ENCODE measurements at places on chromosomes 11 and 22.

- DNase-seq, result no peak
Measured at GRCh38 chr11:2813141-2813908, 72.2 kb downstream of the CDKN1C start.

DNA sequence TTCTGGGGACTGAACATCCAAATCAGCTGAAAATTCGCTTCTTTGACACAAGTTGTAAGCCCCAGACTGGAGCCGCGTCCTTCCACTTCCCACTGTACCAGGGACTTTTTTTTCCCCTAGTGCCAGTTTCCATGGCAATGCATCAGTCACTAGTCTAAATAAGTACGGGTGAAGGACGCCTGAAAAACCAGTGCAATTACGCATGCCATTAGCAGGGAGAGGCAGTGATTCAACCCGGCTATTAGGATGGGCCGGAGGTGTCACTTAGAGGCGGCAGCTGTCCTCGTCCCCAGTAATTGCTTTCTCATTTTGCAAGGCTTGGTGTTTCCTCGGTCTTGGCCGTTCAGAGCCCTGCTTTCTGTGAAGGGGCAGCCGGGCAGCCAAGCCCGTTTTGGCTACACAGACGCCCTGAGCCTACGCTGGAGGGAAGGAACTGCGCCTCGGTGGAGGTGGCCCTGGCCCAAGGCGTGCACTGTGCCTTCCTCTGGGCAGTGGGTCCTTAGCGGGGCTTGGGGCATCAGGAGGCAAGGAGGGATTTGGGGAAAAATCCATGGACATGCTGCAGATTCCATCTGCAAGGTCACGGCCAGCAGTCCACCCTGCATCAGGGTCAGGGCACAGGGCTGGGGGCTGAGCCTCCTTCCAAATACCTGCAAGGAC lies 319.7 kb downstream of the CTTN start:
- DNase-seq, result no peak

DNA sequence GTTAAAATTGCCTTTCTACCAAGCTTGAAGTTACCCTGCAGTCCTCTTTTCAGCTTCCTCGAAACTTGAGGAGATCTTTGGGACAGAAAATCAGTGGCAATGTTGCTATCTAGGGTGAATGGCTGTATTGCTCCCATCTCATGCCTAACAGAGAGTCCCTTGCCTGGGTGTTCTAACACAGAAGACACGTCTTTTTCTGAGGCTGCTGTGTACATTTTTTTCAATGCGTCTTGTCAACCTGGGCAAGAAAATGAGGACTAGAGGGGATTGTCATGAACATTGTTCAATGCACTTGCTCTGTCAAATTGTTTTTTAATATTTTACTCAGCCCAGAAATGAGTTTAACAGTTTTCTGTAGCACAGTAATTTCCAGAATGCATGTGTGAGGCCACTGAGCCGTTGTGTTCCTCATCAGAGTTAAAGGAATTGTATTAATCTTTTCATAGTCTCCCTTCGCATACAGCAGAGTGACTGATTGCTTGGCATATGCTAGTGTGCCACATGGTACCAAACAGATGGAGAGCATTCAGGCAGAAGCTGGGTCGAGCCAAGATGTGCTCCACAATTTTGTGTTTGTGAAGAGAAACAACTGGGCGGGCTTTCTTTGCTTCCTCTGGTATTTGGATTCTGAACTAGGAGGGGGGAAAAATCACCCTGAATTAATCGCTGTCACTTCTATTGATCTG lies 86.0 kb downstream of the CASP12 start:
- DNase-seq, result no peak

- no peak for DNase-seq
Measured at GRCh38 chr22:20022978-20023613, 2.2 kb downstream of the TANGO2 start.

GRCh38 chr11:132943706-132944568 lies 588.4 kb downstream of the OPCML start:
- peak; percentile 70 for DNase-seq

All from SK-N-SH (cell line).